ENCODE measurements at places on chromosomes 3 and 15.
A peak's percentile ranks its signal among the peaks of the same experiment; 100 is the strongest.

DNA sequence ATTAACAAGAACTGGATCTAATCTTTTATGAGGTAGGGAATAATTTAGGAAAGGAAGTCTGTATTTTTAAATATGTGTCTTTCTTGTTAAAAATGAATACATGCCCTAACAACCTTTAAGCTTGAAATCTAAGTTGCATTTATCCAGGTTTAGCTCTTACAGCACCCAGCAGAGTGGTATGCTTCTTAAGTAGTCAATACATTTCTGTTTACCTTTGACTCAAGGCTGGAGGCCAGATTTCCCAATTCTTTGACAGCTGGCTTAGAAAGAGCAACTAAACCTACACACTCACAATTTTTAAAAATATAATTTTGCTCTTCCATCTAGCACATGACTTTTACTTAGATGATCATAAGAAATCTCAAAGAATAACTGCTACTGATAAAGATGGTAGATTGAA, 148.9 kb downstream of the DPH6 start:
- no peak for DNase-seq

- no peak for DNase-seq
Observed at GRCh38 chr3:38370149-38370548, 23.6 kb downstream of the XYLB start.

DNA sequence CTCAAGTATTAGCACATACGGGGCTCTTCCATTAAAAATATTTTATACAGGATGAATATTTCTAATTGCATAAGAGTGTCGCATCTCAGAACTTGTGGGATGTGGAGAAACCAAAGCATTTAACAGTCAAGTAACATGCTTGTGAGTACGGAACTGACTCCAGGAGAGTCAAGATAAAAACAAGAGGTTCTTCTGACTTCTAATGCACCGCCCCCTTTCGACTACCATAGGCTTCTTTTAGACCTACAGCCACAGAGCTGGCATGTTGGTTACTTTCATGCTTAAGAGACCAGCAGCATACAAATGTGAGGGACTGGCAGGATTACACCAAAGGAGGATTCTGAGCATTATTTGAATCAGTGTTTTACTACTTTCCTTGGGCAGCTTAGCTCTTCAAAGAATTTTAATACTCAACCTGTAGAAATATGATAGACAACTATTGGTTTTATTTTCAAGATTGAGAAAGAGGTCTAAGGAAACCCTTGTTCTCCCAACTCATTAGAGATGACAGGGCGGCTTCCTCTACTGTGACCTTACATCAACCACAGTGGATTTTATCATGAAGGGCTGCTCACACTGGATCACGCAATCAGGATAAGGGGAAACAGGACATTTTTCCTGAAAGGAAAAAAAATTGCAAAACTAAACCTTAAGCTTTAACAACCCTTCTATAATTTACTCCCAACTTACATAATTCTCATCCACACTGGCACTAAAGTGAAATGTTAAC, 14.0 kb downstream of the ETV5 start:
- DNase-seq, result no peak

DNA sequence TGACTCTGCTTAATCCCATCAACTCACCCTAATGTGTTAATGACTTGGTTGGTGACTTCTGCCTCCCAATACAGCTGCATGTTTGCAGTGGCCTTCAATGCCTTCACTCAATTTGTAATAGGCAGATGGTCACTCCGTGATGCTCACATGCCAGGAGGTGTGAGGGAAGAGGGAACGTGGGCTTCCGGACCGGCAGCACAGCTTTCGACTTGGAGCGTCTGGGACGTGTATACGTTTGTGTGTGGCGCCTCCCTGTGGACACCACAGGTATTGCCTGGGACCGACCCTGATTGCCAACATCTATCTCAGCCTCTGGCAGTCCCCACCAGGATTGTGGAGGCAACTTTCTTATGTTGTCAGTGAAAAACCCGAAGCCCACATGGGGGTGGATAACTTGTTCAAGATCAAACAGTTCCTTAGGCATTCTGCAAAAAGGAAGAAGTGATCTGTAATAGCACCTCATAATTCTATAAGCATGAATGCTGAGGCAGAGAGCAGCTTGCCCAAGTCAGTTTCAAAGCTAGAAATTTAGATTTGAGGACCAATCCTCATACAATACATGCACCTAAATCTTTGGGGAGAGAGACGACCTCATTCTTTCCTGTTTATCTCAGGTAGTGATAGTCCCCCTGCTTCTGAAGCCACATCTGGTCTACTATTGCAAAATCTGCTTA, 16.9 kb downstream of the MRPL46 start:
- peak; percentile 84 for DNase-seq

- no peak for DNase-seq
Observed at GRCh38 chr15:76359152-76359551, 22.6 kb downstream of the ISL2 start.

- no peak for DNase-seq
Observed at GRCh38 chr3:176075491-176075890, 1121.8 kb downstream of the TBL1XR1 start.

DNA sequence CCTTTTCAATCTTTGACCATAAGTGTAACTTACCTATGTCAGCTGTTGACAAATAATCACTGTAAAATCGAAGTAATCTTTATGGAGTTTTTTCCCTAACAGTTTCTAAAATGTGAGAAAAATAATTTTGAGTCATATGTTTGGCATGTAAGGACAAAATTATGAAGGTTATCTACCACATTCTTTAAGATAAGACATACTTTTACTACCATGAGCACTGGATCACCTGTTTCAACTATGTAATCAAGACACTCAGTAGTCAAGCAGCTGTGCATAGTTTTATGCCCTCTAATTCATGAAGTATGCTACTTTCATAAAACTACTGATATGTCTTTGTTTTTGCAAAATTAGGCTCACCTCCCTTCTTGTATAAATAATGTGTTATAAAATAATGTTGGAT, 12.1 kb downstream of the FGF7 start:
- DNase-seq, result no peak

DNA sequence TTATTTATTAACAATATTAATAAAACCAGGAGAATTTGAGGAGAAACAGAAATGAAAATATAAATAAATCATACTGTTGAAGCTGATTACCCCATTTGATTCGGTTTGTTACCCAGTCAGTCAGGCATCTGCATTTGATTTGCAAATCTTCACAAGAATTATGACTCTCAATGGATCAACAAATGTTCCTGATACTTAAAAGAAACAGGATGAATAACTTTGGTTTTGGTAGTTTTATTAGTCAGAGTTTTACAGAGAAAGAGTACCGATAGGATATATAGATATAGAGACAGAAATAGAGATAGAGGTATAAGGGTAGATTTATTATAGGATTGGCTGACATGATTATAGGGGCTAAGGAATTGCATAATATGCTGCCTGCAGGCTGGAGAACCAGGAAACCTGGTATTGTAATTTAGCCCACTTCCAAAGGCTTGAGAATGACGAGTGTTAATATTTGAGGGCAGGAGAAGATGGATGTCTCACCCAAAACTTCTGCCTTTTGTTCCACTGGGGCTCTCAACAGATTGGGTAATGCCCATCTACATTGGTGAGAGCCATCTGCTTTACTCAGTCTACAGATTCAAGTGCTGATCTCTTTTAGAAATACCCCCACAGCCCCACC, 241.6 kb upstream of the COL8A1 start:
- DNase-seq, result no peak

- DNase-seq, result no peak
Observed at GRCh38 chr3:185479373-185479945, 19.4 kb downstream of the TMEM41A start.

DNA sequence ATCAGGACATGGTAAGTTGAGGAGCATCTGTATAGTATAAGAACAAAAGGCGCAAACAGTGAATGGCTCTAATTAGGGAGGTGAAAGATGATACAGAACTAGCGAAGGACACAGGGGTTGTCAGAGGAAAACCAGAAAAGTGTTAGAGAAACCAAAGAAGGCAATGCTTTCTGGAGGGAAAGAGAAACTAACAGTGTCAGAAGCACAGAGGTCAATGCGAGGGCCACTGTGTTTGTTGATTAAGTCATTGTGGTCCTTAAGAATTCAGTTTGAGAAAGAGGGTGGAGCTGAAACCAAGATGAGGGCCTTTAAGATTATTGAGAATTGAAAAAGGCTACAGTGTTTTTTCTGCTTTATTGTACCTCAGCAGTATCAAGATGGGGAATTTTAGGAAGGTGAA, 28.8 kb downstream of the ATG7 start:
- DNase-seq, result no peak

DNA sequence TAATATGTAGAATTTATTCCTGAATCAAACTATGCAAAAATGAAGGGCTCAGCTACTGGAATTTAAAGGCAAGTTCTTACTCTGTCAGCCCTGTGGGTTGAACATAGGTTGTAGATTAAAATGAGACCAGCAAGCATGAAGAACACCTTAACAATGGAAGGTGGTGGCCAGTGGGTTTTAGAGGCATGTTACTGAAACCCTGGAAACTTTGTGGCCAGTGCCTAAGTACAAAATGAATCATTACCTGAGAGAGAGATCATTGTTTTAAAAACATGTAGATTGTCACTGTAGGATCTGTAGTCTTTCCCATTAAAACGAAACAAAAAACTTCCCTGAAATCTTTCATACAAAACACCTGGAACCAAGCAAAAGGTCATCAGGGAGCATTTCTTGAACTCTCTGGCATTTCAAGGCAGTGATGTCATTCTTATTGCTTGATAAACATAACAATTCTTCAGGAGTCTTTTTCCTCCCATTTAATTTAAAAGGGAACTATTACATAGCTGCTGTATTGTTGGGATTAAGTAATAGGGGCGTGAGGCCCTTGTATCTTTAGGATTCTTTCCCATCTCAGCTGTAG, 51.8 kb downstream of the TMEM108 start:
- no peak for DNase-seq

DNA sequence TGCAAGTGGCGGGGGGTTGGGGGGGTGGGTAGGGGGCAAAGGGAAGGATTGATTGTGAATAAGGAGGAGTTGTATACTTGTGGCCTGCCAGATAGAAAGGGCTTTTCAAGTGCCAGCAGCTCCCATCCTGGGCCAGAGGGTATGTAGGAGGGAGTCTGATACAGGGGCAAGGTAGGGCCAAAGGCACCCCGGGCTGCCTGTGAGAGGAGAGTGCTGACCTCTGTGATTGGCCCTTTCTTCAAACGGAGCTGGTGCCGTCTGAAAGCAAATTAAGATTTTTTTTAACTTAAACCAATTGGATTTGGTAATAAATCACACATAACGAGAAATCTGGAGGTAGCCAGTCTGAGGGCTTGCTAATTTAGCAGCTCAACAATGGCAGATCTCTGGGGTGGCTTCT, 229.9 kb downstream of the THSD4 start:
- no peak for DNase-seq

- DNase-seq, result no peak
Observed at GRCh38 chr3:187955587-187955952, 198.4 kb upstream of the LPP start.

GRCh38 chr3:57007521-57008460, 52.7 kb upstream of the SPATA12 start:
- DNase-seq, result no peak

DNA sequence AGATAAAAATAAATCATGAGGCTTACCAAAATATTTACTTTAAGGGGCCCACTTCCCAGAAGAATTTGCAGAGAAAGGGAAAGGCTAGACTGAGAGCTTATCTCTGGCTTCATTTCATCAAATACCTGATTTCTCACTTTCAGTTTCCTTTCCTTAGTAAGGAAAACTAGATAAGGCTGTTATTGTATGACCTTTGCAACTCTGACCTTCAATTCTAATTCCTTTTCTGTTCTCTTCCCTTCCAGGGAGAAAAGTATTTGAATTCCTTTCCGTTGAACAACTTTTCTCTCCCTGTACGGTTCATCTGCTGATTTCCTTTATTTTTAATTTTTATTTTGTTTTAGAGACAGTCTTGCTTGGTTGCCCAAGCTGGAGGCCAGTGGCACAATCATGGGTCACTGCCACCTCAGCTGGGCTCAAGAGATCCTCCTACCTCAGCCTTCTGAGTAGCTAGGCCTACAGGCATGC, 7.1 kb upstream of the PXK start:
- DNase-seq, result no peak

DNA sequence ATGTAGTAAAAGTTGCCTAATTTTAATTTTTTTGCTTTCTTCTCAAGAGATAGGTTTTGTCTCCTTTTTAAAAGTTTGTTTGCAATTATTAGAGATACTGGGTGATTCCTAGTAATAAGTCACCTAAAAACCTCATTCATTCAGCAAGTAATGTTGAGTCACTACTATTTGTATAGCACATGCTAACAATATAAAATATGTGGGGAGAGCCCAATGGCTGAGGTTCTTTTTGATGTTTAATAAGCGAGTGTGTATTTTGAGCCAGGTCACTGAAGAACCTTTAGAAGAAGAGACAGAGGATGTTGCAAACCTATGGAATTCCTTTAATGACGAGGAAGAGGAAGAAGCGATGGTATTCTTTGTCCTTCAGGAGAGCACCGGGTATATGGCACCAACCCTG, 123.7 kb upstream of the CHRM5 start:
- DNase-seq, result no peak

- DNase-seq, result no peak
Observed at GRCh38 chr3:126936853-126937425, 46.0 kb upstream of the PLXNA1 start.
